CD8-positive, alpha-beta T cell (primary cell): ENCODE measurements at places on chromosomes 2 and 18.

DNA sequence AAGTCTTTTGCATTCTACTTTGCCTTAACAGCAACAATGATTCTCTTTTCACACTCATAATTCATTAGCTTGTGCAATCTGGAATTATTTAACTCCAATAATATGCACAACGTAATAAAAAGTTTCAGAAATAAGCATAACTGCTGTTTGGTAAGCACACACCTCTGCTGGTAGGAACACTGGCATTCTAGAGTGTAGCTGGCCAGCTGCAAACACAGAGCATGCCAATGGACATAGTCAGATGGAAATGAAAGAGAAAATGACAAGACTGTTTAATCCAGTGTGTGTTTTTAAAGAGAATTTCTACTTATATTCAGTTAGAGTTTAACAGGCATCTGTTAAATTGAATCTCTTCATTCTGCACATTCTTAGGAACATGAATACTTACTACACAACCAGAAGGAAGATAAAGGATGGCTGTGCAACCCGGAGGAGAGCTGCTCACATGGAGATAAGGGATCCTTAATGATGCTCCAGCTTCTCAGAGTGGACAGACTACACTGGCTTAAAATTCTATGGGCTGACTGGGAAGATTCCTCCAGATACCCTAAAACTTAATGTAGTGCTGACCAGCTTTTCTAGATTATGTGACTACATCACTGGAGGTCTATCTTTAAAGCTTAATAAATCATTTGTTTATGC, 94.6 kb upstream of the CHAC2 start:
- DNase-seq, result no peak

DNA sequence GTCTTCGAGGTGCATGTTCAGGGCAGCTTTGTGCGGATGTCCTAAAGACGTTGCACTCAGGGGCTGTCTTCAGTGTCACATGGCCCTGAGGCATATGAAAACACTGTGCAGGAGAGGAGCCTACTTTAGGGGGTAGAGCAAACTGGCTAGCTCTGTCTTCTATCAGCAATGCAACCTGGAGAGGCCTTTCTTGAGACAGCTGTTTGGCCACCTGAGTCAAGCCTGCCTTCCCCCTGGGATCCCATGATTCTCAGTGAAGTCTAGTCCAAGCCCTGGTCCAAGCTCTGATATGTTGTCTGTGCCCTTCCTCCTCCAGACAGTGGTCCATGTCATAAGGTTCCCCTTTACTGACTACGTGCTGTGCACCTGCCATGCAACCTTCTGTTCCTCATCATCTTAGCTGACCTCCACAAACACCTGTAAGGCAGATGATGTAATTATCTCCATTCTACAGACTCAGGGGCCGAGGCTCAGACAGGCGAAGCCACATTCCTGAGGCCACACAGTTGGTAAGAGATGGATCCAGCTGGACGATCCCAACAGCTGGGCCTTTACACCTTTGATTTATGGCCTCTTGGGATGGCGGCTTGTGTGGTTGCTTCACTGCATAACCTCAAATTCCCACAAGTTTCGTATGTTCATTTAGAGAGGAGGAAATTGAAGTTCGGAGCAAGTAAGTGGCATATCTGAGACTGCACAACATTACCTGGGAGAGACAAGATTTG, 109.9 kb downstream of the COPS8 start:
- DNase-seq, result no peak

GRCh38 chr2:63186331-63186730, 135.7 kb downstream of the OTX1 start:
- DNase-seq, result no peak

- no peak for DNase-seq
These were observed 1046.7 kb upstream of the SLC39A10 start for GRCh38 chr2:194610297-194610696.

DNA sequence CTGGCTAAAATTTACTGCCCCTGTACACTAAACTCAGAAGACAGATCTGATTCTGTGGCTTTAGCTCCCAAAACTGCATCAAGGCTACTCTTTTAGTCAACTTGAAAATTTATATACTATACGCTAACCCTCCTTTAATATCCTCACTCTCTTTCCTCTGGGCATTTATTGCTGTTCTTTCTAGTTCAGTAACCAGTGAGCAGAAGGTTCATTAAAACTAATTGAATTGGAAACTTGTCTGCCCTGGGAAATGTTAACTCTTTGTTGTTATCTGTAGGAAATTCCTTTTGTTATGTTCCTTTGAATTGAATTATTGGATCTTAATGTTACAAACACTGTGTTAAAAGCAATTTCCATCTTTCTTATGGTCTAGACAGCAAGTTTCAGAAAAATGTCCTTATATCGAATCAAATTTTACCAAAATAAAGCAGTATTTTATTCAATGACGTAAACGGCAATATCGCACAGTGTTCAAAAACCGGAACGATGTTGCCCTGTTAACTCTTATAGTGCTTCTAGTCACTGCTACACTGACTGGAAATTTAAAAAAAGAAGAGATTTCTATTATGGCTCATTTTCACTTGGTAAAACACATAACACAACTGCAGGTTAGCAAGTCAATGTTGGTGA, 168.3 kb downstream of the NR4A2 start:
- no peak for DNase-seq

DNA sequence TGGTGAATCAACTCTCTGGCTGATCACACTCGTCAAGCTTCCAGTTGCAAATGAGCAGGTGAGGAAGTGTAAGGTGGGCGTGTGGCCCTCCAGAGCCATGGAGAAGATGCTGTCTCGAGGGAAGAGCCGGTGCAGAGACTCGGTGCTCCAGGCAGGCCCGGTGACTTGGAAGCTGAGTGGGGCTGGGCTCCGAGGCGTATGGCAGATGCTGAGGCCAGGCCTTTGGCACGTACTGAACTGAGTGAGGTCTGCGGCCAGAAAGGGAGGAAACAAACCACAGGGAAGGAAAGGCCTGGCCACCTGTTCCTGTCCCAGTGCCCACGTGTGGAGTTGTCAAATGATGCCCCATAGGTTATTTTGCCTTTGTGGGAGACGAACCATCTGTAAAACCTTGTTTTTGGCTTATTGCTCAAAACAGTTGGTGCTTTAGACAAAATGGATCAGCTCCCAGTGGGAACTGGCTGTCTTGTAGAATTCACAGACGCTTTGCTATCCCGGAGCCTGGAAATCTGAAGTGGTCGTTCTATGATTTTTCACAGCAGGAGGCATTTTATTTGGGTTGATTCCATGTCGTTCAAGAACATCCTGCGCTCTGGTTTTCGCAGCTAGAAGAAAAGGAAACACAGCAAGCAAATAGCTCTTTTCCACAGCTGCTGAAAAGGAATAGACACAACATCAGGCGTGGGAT, 117.5 kb upstream of the TMEM18 start:
- no peak for DNase-seq

DNA sequence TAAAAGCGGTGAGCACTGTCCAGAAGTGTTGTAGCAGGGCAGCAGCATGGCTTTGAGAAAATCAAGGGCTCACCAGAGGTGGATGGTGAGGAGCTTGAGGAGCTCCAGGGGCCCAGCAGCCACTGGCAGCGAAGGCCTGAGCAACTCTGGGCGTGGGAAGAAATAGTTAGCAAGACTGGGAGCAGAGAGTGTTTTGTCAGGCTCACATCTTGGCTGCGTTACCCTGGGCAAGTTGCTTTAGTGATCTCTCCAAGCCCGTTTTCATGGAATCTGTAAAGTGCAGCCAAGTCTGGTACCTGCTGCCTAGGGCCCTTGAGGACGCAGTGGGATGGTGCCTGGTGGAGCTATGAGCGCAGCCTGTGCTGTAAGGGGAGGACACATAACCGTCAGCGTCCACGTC, 78.3 kb downstream of the SH3BP4 start:
- no peak for DNase-seq

GRCh38 chr18:1846640-1847039, 724.7 kb downstream of the METTL4 start:
- DNase-seq, result no peak

GRCh38 chr2:78979380-78980151, 45.9 kb upstream of the REG3G start:
- DNase-seq, result no peak

- DNase-seq, result no peak
These were observed 59.2 kb downstream of the RBMS1 start for GRCh38 chr2:160434254-160434948.

GRCh38 chr18:58114766-58115165, 70.7 kb downstream of the NEDD4L start:
- DNase-seq, result no peak

GRCh38 chr2:240390091-240391073, 45.1 kb upstream of the GPC1 start:
- no peak for DNase-seq

DNA sequence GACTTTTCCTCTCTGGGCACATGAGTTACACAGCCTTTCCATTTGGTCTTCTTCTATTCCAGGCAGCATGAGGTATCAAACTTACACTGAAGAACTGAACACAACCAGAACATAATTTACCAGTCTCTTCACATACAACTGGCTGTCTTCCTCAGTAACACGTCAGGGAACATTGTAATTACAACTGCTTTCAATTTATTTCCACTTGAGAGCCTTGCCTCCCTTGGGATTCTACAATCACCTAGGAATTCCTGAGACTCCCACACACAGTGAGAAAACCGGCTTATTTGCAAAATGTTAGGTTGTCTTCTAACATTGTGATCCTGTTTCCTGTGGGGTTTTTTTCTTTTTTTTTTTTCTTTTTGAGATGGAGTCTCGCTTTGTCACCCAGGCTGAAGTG, 149.9 kb downstream of the TMX3 start:
- no peak for DNase-seq

GRCh38 chr2:235127931-235128330, 176.1 kb downstream of the SH3BP4 start:
- DNase-seq, result no peak
